ENCODE measurements at places on chromosomes 3 and 15. TPM values are rescaled to one million over a fixed set of nuclear protein-coding genes. Genes with fewer than 3 reads are reported as not detected.

PEX5L gene
- 0.24 TPM for total RNA-seq

NAALADL2 gene
- total RNA-seq = 2.2 TPM

DUT gene
- 79.0 TPM for total RNA-seq

ST8SIA2 gene
- 2.0 TPM for total RNA-seq

CCDC66 gene
- total RNA-seq = 13.8 TPM

GPR87 gene
- total RNA-seq = not detected

ZKSCAN7 gene
- 1.4 TPM for total RNA-seq

ACKR4 gene
- total RNA-seq = 2.9 TPM

HRG gene
- total RNA-seq = not detected

CADPS gene
- 11.3 TPM for total RNA-seq

COL6A5 gene
- total RNA-seq = not detected

IL20RB gene
- total RNA-seq = 0.35 TPM

SI gene
- not detected for total RNA-seq

PLSCR4 gene
- 16.2 TPM for total RNA-seq

AGBL1 gene
- total RNA-seq = not detected

TIGIT gene
- total RNA-seq = not detected

GJD2 gene
- not detected for total RNA-seq

CGNL1 gene
- total RNA-seq = 11.2 TPM

EIF5A2 gene
- total RNA-seq = 7.2 TPM

FSTL1 gene
- total RNA-seq = 209 TPM

CLDND1 gene
- total RNA-seq = 72.5 TPM

UROC1 gene
- not detected for total RNA-seq

ALDH1A2 gene
- 9.7 TPM for total RNA-seq

KCNAB1 gene
- total RNA-seq = 3.0 TPM

GOLGA8R gene
- total RNA-seq = 4.3 TPM

C3orf49 gene
- total RNA-seq = not detected

IQCF5 gene
- total RNA-seq = not detected

SYNPR gene
- not detected for total RNA-seq

CIP2A gene
- 1.5 TPM for total RNA-seq

Data from Right ventricle myocardium superior (tissue), 1 donor.